GOT3 (cell line): ENCODE measurements at places on chromosomes 6 and 20.

DNA sequence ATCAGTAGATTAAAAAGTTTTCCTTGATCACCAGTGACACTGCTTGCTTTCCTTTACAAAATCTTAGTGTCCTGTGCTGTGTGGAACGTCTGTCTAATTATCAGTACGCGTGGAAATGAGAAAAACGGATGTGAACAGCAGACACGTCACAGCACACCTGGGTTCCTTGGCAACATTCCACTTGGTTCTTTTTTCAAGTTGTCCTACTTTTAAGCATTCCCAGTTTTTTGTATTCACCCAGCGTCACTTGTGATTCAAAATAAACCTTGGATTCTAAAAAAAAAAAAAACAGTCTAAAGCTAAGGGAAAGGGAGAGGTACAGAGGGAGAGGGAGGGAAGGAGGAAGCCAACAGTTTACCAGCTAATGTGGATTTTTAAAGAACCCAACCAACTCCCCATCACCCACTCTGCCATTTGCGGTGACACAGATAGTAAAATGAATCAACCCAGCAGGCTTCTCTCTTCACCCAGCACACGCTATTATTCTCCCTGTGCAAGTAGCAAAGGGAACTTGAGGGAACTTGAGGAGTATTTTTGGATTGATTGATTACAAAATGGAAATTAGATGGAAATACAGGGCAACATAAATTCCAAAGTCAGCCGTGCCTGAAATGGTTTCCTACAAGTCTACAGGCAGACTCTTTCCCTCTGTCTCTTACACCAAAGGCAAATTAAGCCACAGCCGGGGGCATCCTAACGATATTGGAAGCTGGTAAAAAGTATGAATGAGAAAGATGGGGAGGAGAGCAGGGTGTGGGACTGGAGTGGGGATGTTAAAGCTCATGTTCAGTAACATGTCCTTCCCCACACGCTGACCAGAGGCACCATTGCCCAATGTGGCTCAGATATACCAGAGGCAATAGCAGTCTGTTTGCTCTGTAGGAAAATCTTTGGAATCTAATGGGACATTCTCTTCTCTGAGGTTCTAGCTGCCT lies 129.8 kb downstream of the SASH1 start:
- DNase-seq: no peak

DNA sequence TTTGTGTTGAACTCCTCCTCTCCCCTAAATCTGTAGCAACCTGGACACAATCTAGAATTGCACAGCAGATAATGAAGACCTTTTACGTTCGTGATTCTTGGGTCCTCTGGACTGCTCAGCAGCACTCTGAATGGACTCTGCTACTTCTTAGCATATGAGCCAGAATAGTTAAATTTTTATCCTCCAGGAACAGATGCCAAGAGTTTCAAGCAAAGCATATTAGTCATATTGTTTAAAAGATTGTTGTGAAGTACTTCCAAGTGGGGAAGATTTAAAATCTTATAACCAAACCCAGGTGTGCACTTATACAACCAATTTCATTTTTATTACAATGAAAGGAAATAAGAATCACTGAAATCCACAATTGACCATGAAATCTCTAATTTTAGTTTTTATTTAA lies 118.9 kb upstream of the EXOC2 start:
- DNase-seq: no peak

GRCh38 chr6:53878808-53879207 lies 84.0 kb downstream of the LRRC1 start:
- no peak for DNase-seq

DNA sequence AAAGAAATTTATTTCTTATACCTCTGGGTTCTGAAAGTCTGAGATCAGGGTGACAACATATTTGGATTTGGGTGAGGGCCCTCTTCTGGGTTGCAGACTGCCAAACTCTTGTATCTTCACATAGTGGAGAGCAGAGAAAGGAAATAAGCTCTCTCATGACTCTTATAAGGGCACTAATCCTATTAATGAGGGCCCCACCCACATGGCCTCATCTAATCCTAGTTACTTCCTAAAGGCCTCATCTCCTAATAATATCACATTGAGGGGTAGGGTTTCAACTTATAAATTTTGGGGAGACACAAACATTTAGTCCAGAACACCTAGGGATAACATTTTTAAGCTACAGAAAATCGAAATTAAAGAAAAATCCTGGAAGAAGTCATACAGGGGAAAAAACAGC lies 5.1 kb upstream of the ZNF391 start:
- DNase-seq: no peak

- no peak for DNase-seq
These were observed 41.4 kb downstream of the PTGIS start for GRCh38 chr20:49526568-49526967.

DNA sequence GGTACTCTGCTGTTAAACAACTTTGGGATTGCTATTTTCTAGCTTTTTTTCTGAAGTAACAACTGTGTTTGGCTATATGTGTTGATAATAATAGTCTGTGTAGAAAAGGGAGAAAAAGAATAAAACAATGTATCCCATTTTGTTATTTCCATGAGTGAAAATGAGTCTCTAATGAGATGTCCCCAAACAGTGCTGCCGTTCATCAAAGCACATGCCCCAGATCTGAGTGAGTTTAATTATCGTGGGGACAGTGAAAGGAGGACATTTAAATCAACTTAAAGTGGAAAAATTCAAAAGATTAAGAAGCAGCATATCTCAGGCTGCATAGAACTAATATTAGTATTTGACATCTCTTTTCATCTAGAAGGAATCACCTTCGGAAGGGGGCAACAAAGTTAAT lies 59.6 kb downstream of the NCOA7 start:
- DNase-seq: no peak

- DNase-seq: no peak
These were observed 50.7 kb upstream of the SIRPA start for GRCh38 chr20:1844325-1845162.

DNA sequence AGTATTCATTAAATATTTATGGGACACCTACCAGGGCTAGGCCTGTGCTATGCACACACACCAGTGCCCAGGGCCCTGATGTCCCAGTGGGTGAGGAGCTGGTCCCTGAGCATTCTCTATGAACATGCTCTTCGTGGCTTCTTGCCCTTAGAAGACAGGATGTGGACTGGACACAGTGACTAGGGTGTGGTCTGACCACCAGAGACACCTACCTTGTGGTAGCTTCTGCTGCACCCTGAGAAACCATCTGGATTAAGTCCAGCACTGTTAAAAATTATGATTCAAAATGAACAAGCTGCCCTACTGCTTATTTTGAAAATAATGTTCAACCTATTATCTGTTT lies 112.9 kb upstream of the RPS6KA2 start:
- DNase-seq: no peak
